ENCODE measurements at places on chromosomes 16 and 17.

DNA sequence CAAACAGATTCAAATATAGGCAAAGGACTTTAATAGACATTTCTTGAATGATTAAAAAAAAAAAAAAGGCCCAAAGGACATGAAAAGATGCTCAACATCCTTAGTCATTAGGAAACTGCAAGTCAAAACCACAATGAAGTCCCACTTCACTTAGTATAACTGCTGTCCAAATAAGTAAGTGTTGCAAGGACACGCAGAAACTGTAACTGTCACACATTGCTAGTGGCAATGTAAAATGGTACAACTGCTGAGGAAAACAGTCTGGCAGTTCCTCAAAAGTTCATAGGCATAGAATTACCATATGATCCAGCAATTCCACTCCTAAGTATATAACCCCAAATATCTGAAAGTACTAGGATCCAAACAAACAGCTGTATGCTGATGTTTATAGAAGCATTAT, 112.7 kb downstream of the BRIP1 start:
- no peak for DNase-seq

- no peak for DNase-seq
Observed at GRCh38 chr16:66069587-66069986, 296.9 kb upstream of the CDH5 start.

- no peak for DNase-seq
Observed at GRCh38 chr16:68219725-68220351, 16.1 kb downstream of the ESRP2 start.

DNA sequence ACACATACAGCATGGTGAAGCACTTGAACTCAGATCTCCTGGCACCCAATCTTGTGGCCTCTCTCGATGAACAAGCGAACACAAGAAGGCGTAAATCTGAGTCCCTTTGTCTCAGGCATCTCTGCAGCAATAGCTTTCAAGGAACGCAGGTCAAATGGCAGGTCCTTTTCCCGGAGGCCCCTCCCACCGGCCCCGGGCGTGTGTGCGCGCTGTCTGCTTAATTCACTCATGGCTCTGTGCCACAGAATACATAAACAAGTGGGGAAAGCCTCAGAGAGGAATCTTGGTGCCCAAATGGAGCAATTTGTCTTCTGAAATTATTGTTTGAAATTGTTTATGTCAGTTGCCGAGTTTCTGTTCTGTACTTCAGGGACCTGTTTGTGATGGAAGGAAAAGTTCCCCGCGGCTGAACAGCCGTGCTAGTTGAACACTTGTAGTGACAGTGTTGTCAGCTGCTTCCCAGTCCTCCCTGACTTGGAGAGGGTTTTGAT, 14.8 kb downstream of the MYOCD start:
- DNase-seq, result no peak

DNA sequence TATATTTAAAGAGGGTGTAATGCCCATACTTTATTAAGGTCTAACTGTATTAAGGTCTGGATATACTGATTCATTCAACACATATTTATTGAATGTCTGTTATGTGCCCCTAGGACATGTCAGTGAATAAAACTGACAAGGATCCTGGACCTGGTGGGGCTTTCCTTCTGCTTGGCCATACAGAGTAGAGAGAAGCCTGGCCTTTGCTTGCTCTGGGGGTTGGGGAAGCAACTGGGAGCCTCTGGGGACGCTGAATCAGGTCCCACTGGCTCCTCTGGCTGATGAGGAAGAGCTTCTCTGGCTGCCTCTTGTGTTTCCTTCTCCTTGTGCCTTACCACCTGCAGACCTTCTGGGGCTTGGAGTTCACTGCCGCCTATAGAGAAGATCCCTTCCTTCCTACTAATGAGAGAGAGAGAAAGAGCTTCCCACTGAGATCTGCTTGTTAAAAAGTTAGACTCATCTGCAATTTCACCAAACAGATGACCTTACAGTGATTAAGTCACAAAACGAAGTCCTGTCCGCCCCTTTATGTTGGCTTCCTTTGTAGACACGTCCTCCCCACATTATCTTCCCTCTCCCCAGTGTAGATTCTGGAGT, 49.7 kb downstream of the MSI2 start:
- no peak for DNase-seq

GRCh38 chr16:31357324-31358109, 2.5 kb downstream of the ITGAX start:
- DNase-seq, result no peak

- no peak for DNase-seq
Observed at GRCh38 chr16:87832741-87833502, 36.4 kb downstream of the SLC7A5 start.

GRCh38 chr16:3580251-3580651, 3.0 kb upstream of the NLRC3 start:
- DNase-seq, result no peak

DNA sequence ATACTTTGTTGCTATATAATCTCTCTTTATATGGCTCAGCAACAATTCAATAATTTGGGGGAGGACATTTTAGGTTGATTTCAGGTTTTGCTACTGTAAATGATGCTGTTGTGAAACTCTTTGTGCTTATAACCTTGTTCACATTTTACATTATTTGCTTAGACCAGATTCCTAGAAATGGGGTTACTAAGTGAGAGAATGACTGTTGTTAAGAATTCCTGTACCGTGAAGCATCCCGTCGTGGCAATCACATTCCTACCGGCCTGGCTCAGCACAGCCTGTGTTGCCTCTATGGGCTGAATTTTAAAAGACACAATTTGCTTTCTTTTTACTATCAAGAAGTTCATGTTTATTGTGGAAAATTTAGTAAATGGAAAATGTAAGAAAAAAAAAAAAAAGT, 31.4 kb downstream of the B9D1 start:
- no peak for DNase-seq

DNA sequence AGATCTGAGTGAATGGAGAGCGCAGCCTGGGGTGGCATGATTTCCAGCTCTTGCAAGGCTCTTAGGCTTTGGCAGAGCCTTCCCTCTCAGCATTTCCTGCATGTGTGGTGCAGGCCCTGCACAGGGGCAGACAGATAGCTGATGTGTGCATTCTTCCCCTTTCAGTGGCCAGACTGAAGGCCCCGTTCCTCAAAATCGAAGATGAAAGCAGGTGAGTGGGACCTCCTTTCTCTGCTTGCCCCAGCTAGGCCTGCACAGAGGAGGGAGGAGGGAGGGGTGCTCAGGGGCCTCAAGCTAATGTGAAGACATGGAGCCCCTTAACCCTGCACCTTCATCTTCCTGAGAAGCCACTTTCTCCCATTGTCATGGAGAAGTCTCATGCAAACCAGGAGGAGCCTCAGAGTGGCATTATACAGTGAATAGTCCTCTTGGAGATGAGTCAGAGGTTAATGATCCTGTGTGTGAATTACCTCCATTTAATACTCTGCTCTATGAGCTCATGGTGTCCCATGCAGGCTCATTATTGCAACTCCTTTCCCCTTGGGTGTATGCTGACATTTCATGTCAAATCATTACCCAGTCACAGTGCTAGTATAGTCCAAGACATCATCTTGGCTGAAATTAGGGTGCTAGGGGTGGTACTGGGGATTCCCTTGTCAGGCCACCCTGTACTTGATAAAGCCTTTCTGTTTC, 20.4 kb upstream of the ADAM11 start:
- no peak for DNase-seq

GRCh38 chr16:2003827-2004641, 5.6 kb downstream of the ZNF598 start:
- DNase-seq, result no peak
